Muscle of leg (tissue), 16 donors: ENCODE measurements at places on chromosomes 12 and 14.

DNA sequence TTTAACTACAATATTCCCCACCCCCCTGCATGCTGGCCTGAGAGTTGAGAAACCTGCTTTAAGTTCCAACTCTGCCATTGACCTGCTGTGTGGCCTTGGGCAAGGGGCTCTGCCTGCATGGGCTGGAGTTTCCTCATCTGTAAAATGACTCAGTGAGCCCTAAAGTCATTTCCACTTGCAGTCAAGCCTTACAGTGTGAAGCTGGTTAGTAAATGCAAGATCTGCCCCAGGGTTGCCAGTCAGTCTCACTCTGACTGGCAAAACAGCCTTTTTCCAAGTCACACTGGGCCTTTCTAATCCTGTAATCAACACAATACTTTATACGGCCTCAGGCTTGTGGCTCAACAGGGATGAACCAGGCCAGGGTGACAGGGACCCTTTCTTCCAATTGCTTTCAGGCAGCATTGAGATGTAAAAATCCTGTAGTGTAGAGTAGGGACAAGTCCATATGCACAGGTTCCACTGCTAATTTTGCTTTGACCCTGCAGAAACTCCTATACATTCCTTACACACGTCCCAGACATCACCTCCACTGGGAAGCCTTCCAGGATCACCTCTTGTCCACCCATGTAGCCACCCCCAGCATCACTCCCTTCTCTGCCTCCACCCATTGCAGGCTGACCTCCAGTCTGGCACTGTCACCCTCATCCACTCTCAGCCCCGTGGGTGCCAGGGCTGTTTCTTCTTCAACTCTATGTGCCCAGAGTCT, 42.6 kb upstream of the PRIMA1 start:
- H3K27me3 ChIP-seq, result peaks cover 2% of the 10 kb centered on the region
- DNase-seq, result no peak
- no peak overlapping the region for H3K27ac ChIP-seq
- H3K36me3 ChIP-seq, result no peaks in the 10 kb centered on the region

- no peaks in the 10 kb centered on the region for H3K4me1 ChIP-seq
- H3K4me3 ChIP-seq, result no peak overlapping the region
- no peak for DNase-seq
- H3K27ac ChIP-seq, result no peak overlapping the region
These were observed 1795.5 kb upstream of the FLRT2 start for GRCh38 chr14:83734431-83734830.

DNA sequence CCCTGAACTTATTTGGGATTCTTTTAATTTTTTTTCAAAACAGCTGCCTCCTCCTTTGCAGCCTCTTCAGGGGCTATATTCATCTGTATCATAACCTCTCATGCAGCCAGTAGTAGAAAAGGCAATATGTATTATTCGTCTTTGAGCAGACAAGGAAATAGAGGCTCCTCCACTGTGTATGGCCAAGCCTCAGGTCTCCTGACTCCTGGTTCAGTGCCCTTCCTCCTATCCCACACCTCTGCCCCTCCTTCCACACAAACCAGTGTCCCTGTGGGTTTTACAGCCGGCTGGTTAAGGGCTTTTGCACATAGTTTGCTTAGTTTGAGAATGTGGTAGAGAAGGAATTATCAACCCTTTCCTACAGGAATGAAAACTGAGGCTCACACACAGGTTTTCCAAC, 8.8 kb upstream of the ACVRL1 start:
- peaks cover 2% of the 10 kb centered on the region for H3K27me3 ChIP-seq
- no peak overlapping the region for H3K27ac ChIP-seq
- H3K4me3 ChIP-seq, result no peak overlapping the region
- peaks cover 30% of the 10 kb centered on the region for H3K4me1 ChIP-seq

GRCh38 chr14:63504648-63505047, 38.5 kb downstream of the PPP2R5E start:
- no peak overlapping the region for H3K4me3 ChIP-seq
- H3K4me1 ChIP-seq, result no peaks in the 10 kb centered on the region
- no peaks in the 10 kb centered on the region for H3K27me3 ChIP-seq
- H3K27ac ChIP-seq, result no peak overlapping the region
- no peaks in the 10 kb centered on the region for H3K36me3 ChIP-seq

DNA sequence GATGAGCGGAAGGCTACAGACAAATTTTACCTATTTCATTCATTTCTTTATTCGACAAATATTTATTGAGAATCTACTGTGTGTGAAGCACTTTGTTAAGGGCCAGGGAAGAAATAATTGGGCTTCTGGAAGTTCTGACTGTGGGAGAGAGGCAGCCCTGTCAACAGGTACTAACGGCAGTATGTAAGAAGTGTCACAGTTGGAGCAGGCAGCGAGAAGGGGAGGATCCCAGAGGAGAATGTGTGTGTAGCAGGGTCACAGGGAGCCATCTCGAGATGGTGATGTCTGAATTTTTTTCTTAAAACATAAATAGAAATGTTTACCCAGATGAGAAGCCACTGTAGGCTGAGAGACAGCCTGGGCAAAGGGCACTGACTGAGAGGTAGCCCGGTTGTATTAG, 163.3 kb upstream of the SLC38A2 start:
- no peak for DNase-seq
- no peaks in the 10 kb centered on the region for H3K36me3 ChIP-seq
- no peak overlapping the region for H3K4me3 ChIP-seq
- peaks cover 15% of the 10 kb centered on the region for H3K4me1 ChIP-seq
- H3K27ac ChIP-seq, result peak overlapping the region; percentile 48
- H3K27me3 ChIP-seq, result no peaks in the 10 kb centered on the region

- peak overlapping the region; percentile 49 for H3K27ac ChIP-seq
- H3K4me1 ChIP-seq, result peaks cover 12% of the 10 kb centered on the region
- peak overlapping the region; percentile 74 for H3K4me3 ChIP-seq
- no peak for DNase-seq
These were observed 365 bp upstream of the ABHD4 start for GRCh38 chr14:22597771-22598098.

GRCh38 chr12:81176796-81177195, 98.9 kb downstream of the ACSS3 start:
- H3K27me3 ChIP-seq, result no peaks in the 10 kb centered on the region
- no peak overlapping the region for H3K4me3 ChIP-seq
- no peak overlapping the region for H3K27ac ChIP-seq
- no peak for DNase-seq
- peaks cover 2% of the 10 kb centered on the region for H3K36me3 ChIP-seq

GRCh38 chr12:93819050-93819491, 141.9 kb downstream of the CRADD start:
- peaks cover 17% of the 10 kb centered on the region for H3K4me1 ChIP-seq
- H3K27me3 ChIP-seq, result no peaks in the 10 kb centered on the region
- H3K4me3 ChIP-seq, result no peak overlapping the region
- no peak overlapping the region for H3K27ac ChIP-seq
- H3K36me3 ChIP-seq, result no peaks in the 10 kb centered on the region

DNA sequence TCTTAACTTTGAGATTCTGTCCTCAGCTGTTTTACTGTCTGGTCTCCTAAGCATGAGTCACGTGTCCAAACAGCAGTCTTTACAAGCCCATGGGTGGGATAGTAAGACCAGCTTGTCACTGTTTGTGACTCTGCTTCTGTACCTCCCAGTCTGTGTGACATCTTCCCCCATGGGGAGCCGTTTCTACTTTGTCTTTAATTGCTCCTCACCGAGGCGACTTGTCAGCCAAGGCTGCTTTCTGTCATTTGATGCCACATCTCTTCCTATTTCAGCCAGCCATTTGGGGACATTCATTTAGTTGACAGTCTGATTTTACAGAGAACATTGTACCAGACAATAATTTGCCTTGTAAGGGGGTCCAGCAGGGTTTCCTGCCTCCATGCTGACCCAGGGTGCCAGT, 534.8 kb downstream of the NRXN3 start:
- no peaks in the 10 kb centered on the region for H3K36me3 ChIP-seq
- no peak overlapping the region for H3K27ac ChIP-seq
- DNase-seq, result no peak
